ENCODE measurements at places on chromosomes 2 and 18.

DNA sequence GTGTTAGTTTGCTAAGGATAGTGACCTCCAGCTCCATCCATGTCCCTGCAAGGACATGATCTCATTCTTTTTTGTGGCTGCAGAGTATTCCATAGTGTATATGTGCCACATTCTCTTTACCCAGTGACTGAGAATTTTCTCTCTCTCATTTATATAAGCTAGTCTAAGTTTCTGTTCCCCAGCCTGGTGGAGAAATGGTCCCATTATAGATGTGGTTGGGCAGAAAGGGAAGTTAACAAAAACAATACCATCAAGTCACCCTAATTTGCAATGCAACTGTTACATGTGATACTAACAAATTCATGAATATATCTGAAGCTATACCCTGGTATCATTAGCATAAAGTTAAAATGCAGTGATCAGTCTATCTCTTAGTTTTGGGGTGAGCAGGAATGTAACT, 54.0 kb downstream of the DNER start:
- DNase-seq: no peak

DNA sequence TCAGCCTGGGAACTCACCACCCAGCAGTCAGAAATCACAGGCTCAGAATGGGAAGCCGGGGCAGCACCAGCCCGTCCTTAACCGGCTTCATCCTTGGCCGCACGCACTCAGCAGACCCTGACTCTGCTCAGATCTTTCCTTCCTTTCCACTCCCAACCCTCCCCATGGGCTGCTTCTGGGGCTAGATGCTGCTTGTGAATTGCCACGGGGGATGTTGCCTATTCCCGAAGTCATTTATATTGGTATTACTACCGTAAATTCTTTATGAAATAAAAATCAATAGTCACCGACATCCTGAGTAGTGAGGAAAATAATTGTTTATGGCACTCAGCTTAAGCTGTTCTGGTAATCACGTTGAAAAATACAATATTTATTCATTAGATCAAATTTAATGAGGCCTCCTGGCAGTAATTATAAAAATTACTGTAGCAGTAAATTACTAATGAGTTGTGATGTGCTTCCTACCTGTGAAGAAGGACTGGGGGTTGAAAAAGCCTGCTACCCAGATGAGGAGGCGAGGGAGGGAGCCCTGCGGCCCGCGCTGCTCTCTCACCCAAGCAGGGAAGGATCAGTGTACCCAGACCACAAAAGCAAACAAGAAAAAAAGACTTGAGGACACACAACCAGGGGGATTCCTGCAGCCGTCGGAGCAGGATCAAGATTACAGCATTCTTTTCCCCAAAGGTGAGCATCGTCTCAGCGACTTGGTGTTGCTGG, 31.5 kb downstream of the CDCA7 start:
- no peak for DNase-seq

GRCh38 chr2:200185628-200186000, 120.9 kb upstream of the SPATS2L start:
- DNase-seq: no peak

DNA sequence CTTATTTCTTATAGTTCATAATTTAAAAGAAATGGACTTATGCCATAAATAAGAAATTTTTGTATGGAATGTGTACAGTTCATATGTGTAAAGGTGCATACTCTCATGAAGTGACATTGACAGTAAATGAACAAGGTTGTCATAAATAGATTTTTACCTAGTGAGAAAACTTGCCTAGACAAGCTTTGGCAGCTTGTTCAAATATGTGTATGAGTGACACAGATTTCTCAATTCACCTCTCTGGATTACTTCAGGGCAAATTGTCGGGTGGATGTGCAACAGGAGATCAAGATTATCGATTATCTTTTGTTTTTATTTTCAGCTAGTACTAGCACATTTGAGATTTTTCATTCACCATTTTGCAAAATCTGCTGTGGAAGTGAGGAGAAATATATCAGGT, 758.1 kb upstream of the ACVR2A start:
- DNase-seq: no peak

DNA sequence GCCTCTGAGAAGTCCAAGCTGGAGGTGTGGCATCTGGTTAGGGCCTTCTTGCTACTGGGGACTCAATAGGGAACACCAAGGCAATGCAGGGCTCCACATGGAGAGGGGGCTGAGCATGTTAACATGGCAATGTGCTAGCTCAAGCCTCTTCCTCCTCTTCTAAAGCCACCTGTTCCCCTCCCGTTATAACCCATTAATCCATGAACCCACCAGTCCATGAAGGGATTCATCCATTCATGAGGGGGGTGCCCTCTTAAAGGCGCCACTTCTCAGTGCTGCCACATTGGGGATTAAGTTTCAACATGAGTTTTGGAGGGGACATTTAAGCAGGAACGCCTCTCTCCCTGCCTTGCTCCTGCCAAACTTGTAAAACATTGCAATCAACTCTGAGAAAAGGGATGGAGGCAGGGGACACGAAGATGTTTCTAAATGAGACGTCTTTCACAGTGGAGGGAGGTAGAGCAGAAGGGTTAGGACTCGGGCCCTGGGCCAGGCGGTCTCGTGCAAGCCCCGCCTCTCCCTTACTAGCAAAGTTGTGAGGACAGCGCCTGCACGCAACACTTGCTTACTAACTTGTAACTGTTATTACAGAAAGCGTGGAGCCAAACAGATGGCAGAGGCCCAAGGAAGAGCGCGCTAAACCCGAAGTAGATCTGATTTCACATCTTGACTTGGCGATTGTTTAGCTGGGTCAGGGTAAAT, 118.2 kb upstream of the ZNF516 start:
- no peak for DNase-seq

DNA sequence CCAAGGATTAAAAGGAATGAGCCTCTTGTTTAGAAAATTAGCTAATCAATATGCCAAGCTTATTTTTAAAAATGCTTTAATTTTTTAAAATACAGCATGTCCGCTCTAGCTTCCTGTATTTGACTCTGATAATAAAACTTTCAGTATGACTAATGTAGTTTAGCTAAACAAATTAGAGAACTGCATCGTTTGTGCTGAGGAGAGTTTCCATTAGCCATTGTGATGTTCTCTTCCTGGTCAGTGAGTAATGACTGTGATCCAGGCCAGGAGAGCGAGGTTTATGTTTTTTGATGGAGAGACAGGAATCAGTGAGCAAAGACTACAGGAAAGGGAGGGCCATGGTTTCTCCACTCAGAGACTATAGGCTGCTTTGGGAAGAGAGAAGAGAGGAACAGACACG, 237.2 kb upstream of the ETAA1 start:
- DNase-seq: no peak

DNA sequence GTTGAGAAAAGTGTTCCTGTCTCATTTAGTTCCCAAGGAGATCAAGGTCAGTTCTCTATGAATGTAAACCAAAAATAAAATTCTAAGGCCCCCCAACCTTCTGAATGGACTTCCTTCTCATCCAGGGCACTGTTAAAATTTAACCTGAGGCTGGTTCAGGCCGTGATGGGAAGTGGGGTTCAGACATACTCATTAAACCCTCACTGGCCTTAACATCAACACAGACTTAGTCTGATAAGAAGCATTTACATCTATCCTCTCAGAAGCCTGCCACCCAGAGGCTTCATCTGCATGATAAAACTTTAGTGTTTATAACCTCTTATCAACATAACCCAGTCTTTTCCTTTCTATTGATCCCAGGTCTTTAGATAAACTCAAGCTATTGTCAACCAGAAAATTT, 22.4 kb downstream of the ITSN2 start:
- DNase-seq: no peak

- DNase-seq: no peak
Observed at GRCh38 chr2:149732001-149732685, 144.6 kb upstream of the MMADHC start.

Data from stimulated activated CD8-positive, alpha-beta memory T cell treated with anti-CD3 and anti-CD28 coated beads, Interleukin-15, amount 100 ng/mL, for 24 hours (primary cell).